Stimulated activated CD8-positive, alpha-beta memory T cell treated with anti-CD3 and anti-CD28 coated beads, Interleukin-4, amount 100 ng/mL, for 1 hour (primary cell): ENCODE measurements at places on chromosomes 5 and 9.

DNA sequence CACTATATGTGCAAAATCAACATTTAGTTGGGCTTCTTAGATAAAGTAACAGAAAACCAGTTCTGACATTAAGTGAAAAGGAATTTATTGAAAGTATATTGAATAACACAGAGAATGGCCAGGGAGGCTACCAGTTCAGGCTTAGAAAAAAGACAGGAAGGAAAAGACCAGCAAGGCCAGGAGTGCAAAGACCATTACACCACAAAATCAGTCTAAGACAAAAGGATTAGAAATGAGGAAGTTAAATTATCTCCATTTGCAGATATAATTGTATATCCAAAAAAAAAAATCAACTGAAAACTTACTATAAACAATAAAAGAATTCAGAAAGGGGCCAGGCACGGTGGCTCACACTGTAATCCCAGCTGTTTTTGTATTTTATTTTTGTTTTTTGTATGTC lies 4.8 kb upstream of the TEX10 start:
- no peak for DNase-seq

- DNase-seq, result no peak
These were observed 21.5 kb upstream of the ZBTB34 start for GRCh38 chr9:126838895-126839294.

- DNase-seq, result no peak
These were observed 30.0 kb upstream of the PCSK1 start for GRCh38 chr5:96463091-96463490.

DNA sequence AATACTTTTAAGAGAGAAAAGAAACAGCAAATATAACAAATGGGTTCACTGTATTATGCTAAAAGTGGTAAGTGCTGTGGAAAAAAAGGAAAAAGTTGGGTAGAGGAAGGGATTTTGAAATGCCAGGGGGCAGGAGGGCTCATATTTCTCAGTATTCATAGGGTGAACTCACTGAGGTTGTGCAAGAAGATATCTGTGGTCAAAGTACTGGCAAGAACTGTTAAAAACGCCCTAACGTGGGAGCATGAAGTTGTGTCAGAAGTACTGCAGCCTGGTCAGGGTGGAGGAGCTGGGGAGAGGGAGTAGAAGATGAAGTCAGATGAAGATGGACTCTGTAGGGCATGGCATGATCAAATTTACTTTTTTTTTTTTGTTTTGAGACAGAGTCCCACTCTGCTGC lies 31.2 kb upstream of the SLC28A3 start:
- DNase-seq, result no peak

- no peak for DNase-seq
These were observed 66.5 kb downstream of the NDFIP1 start for GRCh38 chr5:142175039-142175438.

DNA sequence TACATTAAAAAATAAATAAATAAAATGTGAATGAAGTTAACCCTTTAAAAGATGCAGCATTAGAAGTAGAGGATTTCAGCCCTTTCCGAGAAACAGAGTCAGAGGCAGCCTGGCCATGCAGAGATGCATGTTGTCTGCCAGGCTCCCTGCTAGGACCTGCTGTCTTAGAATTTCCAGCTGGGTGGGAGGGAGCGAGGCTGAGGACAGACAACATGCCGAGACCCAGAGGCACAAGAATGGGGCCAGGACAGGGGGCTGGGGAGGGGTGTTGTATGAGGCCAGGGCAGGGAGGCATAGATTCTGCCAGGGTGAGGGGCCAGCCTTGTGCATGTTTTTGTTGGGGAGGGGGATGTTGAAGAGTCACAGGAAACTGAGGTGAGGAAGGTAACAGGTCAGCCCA lies 68.6 kb upstream of the NEURL1B start:
- DNase-seq, result no peak

GRCh38 chr5:122199146-122199545 lies 69.8 kb downstream of the ZNF474 start:
- DNase-seq, result no peak

GRCh38 chr9:134179918-134180785 lies 15.8 kb upstream of the RNU6ATAC start:
- no peak for DNase-seq

GRCh38 chr9:72134801-72135200 lies 14.4 kb upstream of the GDA start:
- DNase-seq, result no peak

DNA sequence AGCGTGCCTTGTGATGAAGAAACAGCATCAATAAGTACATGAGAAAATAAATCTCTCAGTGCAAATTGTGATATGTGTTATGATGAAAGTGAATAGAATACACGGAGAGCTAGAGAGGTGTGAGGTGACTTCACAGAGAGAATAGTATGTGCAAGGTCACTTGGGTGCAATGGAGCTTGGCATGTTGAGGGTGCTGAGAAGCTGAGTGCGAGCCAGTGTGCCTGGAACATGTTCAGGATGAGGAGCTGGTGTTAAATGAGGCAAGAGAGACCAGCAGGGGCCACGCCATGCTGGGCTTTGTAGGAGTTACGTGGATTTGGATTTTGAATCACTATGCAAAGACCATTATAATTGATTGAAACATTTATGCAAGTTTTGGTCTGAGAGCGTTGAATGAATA lies 12.8 kb upstream of the RPS23 start:
- no peak for DNase-seq

GRCh38 chr9:86708918-86709835 lies 238.1 kb downstream of the GAS1 start:
- DNase-seq, result no peak

- no peak for DNase-seq
These were observed 5.7 kb downstream of the B4GALT7 start for GRCh38 chr5:177605667-177606066.
